Mesendoderm (in vitro differentiated cells): ENCODE measurements at places on chromosomes 6 and 20.

- no peak overlapping the region for H3K27ac ChIP-seq
- no peak for DNase-seq
- H3K36me3 ChIP-seq = no peaks in the 10 kb centered on the region
- no peak overlapping the region for H3K4me3 ChIP-seq
- no peaks in the 10 kb centered on the region for H3K27me3 ChIP-seq
- no peaks in the 10 kb centered on the region for H3K4me1 ChIP-seq
These were observed 12.3 kb downstream of the RSPH3 start for GRCh38 chr6:158987657-158988056.

DNA sequence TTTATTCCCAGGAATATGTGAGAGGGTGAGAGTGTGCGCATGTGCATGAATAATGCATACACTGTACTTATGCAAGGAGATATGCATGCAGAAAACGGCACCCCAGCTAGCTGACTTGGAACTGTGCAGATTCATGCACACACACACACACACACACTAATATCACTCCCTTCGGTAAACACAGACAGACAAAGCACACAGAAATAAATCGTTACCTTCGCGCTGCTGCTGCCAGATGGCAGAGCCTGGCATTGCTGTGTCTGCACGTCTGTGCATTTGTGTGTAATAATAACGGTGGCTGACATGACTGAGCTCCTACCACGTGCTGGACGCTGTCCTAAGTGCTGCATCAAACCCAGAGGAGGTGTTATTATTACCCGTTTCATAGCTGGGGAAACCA, 36.8 kb downstream of the PREX1 start:
- no peaks in the 10 kb centered on the region for H3K36me3 ChIP-seq

GRCh38 chr20:53149148-53149889, 177.2 kb downstream of the TSHZ2 start:
- no peaks in the 10 kb centered on the region for H3K4me1 ChIP-seq
- no peak overlapping the region for H3K27ac ChIP-seq
- H3K27me3 ChIP-seq = no peaks in the 10 kb centered on the region
- no peak for DNase-seq
- H3K4me3 ChIP-seq = no peak overlapping the region

DNA sequence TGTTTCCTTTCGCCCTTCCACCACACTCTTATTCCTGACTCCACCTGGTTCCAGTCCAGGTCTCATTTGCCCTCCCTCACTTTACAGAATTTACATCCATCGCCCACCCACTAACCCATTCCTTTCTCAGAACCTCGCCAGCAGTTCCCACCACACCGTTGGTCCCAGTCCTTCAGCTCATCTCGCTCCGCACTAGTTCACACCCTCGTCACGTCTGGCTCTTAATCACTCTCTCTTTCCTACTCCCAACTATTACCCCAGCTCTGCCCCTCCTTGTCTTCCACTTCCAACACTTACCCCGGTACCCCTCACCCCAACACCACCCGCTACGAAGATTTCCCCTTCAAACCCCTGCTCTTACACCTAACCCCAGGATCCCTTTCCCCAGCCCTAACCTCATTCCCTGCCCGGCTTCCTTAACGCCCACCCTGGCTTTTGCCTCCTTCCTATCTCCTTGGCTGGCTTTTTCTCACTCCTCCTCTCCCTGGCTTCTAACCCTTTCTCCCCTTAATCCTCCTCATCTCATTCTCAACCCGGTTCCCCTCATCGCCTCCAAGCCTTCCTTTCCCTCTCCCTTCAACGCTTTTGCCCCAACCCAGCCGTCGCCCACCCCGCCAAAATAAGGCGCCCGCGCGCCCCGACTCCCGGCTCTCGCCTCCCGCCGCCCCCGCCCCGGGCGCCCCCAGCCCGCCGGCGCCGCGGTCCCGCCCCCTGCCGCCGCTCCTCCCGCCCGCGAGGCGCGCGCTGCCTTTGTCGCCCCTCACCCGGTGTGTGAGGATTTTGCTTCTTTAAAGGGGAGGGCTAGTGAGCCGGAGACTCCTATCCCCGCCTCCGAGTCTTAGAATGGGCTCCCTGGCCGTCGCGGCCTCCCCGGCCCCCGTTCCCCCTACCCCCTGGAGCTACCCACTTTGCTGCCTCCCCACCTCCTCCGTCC, 542 bp downstream of the USP49 start:
- H3K4me1 ChIP-seq = peaks cover 6% of the 10 kb centered on the region
- H3K36me3 ChIP-seq = no peaks in the 10 kb centered on the region
- H3K4me3 ChIP-seq = peak overlapping the region; percentile 62
- no peaks in the 10 kb centered on the region for H3K27me3 ChIP-seq

DNA sequence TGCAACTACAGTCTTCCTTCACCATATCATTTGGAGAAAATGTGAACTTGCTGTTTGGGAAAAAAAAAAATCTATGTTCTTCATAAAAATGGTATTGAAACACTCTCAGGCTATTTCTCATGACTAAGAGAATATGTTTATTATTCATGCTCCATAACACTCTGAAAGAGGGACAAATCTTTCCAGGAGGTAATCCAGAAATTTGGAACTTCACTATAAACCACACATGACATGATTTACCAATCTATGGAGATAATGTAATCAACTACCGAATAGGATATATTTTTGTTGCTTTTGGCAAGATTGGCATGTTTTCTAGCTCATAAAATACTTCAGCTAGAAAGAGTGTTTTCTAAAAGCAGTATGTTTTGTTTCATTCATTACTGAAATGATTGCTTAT, 56.3 kb downstream of the THEMIS start:
- H3K36me3 ChIP-seq = no peaks in the 10 kb centered on the region
- H3K27me3 ChIP-seq = no peaks in the 10 kb centered on the region

- H3K27me3 ChIP-seq = no peaks in the 10 kb centered on the region
- DNase-seq = peak; percentile 94
- no peak overlapping the region for H3K27ac ChIP-seq
- H3K36me3 ChIP-seq = no peaks in the 10 kb centered on the region
- H3K4me3 ChIP-seq = no peak overlapping the region
- H3K4me1 ChIP-seq = no peaks in the 10 kb centered on the region
These were observed 149.1 kb downstream of the EDN1 start for GRCh38 chr6:12439296-12439695.

DNA sequence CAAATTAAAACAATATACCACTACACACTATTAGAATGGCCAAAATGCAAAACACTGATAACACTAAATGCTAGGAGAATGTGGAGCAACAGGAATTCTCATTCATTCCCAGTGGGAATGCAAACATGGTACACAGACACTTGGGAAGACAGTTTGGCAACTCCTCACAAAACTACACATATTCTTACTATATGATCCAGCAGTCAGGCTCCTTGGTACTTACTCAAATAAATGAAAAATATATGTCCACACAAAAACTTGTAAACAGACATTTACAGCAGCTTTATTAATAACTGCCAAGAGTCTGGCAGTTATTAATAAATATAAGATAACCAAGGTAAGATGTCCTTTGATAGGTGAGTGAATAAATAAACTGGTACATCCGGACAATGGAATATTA, 44.9 kb downstream of the ABHD12 start:
- no peaks in the 10 kb centered on the region for H3K36me3 ChIP-seq
- no peak overlapping the region for H3K27ac ChIP-seq
- H3K27me3 ChIP-seq = no peaks in the 10 kb centered on the region
- H3K4me3 ChIP-seq = no peak overlapping the region
- no peaks in the 10 kb centered on the region for H3K4me1 ChIP-seq
- no peak for DNase-seq
